ENCODE measurements at places on chromosomes 2 and 18. TPM values are rescaled to one million over a fixed set of nuclear protein-coding genes. Genes with fewer than 3 reads are reported as not detected.

GRCh38 chr2:100935372-100935752, 66.7 kb upstream of the RPL31 start:
- DNase-seq, result no peak

NCOA1 gene
- 10.8 TPM for polyA plus RNA-seq

SNTG2 gene
- not detected for polyA plus RNA-seq

- no peak for DNase-seq
Observed at GRCh38 chr18:48862678-48863270, 88.0 kb downstream of the SMAD7 start.

DNA sequence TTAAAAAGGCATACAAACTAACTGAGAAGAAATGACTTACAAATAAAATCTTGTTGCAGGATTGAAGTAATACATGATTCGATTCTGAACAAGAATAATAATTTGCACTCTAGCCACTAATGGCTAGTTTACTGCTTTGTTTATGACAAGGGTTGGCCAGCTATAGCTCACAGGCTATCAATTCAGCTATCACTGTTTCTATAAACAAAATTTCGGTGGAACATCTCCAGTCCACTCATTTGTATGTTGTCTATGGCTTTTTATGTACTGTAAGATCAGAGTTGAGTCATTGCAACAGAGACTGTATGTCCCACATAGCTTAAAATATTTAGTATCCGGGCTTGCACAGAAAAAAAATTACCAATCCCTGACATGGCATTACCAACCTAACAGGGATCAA, 543.7 kb upstream of the CNTNAP5 start:
- DNase-seq, result no peak

IL1B gene
- not detected for polyA plus RNA-seq

CD8B2 gene
- not detected for polyA plus RNA-seq

- no peak for DNase-seq
Observed at GRCh38 chr2:204971206-204971907, 426.1 kb downstream of the PARD3B start.

DNA sequence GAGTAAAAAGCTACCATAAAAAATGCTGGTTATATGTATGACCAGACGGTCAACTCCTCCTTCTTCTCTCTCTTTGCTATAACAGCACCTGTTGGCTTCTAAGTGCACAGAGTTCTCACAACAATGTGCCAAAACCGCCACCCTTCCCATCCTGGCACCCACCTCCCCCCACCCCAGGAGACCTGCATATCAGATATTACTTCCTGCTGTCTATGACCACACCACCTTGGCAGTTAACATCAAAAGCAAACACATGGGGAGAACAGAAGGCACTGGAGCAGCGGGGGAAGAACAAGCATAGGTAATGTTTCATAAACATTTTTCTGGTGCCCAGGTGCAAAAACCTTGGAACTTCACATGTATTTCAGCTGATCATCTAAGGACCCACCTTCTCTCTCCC, 15.5 kb downstream of the SPRED2 start:
- DNase-seq, result no peak

PROKR1 gene
- 0.01 TPM for polyA plus RNA-seq

DNA sequence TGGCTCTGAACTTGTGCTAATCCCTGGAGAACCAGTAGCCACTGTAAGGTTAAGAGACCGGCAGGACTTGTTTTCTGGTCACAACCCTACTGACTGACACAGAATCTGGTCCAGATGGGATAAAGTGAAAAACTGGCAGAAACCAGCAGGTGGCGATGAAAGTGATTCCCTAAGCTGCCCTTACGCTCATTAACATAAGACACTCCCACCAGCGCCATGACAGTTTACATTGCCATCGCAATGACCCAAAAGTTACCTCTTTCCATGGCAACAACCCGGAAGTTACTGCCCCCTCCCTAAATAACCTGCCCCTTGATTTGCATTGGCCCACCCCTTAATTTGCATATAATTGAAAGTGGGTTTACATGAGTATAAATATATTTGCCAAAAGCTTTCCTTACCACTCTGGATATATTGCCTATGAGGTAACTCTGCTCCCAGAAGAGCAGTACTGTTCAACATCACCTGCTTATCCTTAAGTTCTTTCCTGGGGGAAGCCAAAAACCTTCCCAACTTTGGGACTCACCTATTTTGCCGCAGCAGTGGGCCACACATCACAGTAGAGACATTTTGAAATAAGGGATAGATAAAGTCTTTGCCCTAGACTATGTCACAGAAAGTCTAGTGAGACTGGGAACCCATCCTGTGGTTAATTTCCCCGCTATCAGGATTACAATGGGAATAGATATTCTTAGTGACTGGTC, 35.8 kb upstream of the AFF3 start:
- peak; percentile 52 for DNase-seq

All from K562 (cell line).